SJCRH30 (cell line): ENCODE measurements at places on chromosomes 2 and 18. TPM values are rescaled to one million over a fixed set of nuclear protein-coding genes. Genes with fewer than 3 reads are reported as not detected.

GRCh38 chr2:136211701-136212100 is 93.8 kb upstream of the CXCR4 start:
- no peak for DNase-seq

- peak; percentile 82 for DNase-seq
These were observed 43.7 kb upstream of the IGFBP5 start for GRCh38 chr2:216739035-216739434.

DNA sequence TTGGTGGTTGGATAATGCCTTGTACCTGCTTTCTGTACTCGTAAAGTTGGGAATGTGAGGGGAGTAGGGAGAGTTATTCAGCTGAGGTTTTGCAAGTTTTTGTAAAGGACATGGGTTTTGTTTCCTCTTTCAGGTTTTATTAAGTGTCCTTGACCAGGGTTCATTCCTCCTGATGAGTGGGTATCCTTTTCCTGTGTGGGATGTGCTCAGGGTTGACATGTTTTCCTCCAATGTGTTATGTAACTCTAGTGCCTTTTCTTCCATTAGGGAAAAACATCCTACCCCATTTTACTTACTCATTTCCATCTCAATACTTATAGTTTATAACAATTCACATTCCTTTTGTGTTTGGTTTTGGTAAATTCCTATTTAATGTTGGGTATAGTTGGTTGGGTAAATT is 48.4 kb downstream of the OTX1 start:
- no peak for DNase-seq

GRCh38 chr2:188600536-188601210 is 309.0 kb downstream of the GULP1 start:
- peak; percentile 90 for DNase-seq

DNA sequence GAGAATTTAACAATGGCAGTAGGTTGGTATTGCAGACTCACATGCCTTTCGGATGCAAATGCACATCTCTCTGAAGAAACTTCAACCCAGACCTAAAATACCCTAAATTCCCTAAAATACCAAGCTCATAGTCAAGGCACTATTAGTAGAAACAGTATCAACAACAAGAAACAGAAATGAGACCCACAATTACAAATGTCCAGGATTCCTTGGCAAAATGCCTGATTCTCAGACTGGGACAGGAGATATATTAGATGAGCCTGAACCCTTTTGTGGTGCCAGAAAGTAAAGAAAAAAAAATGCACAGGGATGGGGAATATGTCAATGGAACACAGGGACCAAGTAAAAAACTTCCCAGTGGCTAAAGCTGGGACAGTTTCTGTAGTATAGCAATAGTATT is 77.2 kb downstream of the NAT8 start:
- DNase-seq = no peak

DNA sequence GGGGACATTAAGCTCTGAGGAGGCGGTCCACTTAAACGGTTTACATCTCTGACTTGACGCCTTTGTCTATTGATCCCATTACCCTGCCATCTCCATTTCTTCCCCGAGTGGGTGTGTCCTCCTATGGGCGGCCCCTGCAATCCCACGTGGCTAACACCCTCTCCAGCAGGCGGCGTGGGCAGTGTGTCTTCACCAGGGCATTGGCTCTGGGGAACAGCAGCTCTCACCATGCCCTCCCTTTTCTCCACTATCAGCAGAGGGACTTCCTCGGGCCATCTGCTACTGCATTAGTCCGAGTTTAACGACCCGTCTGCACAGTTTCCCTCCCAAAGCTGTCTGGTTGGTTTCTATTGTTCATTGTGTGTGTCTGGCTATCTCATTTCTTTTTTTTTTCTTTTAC is 511.9 kb upstream of the NRP2 start:
- no peak for DNase-seq

The NMUR1 gene
- total RNA-seq = not detected in 2 replicates

- DNase-seq = no peak
These were observed 21.9 kb downstream of the CAB39 start for GRCh38 chr2:230734247-230735175.

DNA sequence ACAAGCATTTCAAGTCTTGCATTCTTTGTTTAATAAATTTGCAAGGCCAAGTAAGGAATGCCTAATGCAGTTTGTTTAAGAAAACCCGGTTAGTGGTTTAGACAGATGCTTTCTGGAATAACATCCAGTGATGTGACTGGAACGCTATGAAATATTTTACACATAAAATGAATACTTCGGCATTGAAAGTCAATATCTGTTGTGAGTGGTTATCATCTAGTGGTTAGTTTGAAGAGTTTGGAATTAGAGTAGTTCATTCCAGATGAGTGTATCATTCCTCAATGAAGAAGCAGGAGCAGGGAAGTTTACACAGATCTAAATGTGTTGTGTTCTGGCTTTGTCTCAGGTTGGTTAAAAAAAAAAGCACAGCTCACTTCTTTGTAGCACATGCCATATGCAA is 608.0 kb upstream of the PIK3C3 start:
- no peak for DNase-seq

The FBXO36 gene
- 0.08 and 0.13 TPM in 2 replicates for total RNA-seq

DNA sequence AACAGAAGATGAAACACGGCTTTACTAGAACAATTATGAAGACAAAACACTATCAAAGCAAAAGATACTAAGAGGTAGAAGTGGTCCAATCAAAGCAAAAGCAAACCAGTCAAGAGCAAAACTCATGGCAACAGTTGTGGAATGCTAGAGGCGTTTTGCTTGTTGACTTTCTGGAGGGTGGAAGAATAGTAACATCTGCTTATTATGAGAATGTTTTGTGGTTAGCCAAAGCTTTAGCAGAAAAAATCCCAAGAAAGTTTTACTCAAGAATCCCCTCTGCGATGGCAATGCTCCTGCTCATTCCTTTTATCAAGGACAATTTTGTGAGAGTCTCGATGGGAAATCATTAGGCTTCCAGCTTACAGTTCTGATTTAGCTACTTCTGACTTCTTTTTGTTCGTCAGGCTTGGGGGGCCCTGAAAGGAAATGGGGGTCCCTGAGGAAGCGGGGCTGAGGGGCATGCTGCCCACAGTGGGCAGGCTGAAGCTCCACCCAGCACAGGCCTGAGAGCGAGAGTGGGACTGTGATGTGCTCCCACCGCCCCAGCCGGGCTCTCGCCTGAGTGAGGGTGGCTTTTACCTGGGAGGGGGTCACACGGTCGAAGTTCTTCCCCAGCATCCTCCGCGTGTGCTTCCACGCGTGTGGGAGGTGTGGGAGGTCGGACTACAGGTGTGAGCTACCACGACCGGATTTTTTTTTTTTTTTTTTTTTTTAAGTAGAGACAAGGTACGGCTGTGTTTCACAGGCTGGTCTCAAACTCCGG is 49.0 kb upstream of the MC4R start:
- no peak for DNase-seq

GRCh38 chr18:69866212-69866611 is 81.5 kb downstream of the CD226 start:
- no peak for DNase-seq

The KIDINS220 gene
- 43.6 and 53.4 TPM in 2 replicates for total RNA-seq

GRCh38 chr2:196783431-196784094 is 15.9 kb downstream of the GTF3C3 start:
- DNase-seq = no peak

The CCDC74A gene
- total RNA-seq = 0.13 TPM in 1 of 2 replicates, not detected in the other

DNA sequence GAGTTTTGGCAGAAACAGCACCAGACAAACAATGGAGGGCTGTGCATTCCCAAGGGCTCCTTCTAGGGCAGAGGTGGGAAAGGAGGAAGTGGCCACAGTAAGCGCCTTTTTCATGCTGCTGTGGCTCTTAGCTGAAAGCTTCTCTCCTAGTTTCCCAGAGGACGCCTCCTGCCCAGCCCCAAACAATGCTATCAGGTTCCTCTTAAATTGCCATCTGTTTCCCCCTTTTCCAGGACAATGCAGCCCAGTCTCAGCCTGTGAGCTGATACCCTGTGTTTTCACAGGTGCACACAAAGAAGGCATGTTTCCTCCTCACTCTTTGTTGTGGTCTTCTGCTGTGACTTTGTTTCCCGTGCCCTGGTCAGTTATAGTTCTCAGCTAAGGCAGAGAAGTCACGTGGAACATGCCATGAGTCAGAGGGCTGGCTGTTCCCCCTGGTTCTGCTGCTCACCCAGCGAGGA is 5.4 kb upstream of the FAM124B start:
- no peak for DNase-seq

- no peak for DNase-seq
These were observed 634.3 kb upstream of the SOX11 start for GRCh38 chr2:5057891-5058351.

The ATP9B gene
- 10.0 and 12.5 TPM in 2 replicates for total RNA-seq

DNA sequence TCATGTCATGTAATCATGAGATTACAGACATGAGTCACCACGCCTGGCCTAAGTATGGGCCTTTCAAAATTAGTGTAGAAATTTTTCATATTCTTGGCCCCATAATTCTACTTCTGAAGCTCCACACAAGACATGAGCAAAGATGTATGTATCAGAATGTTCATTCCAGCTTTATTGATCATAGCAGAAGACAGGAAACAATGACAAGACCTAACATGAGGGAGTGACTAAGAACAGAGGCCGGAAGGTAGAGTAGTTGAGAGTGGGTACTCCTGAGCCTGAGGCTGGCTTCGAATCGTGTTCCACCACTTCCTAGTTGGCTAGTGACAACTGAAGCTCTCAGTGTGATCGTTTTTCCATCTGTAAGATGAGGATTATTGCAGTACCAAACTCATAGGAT is 89.3 kb downstream of the ARMC9 start:
- DNase-seq = no peak

GRCh38 chr2:184685999-184686841 is 87.9 kb downstream of the ZNF804A start:
- no peak for DNase-seq

GRCh38 chr2:217412277-217412676 is 552.4 kb upstream of the TNP1 start:
- no peak for DNase-seq

- DNase-seq = peak; percentile 64
These were observed 440.4 kb upstream of the MAP2 start for GRCh38 chr2:208983486-208983885.

- no peak for DNase-seq
These were observed 267.3 kb downstream of the MTX2 start for GRCh38 chr2:176536439-176537133.

- DNase-seq = peak; percentile 79
These were observed 199.3 kb upstream of the EPAS1 start for GRCh38 chr2:46097714-46098480.

DNA sequence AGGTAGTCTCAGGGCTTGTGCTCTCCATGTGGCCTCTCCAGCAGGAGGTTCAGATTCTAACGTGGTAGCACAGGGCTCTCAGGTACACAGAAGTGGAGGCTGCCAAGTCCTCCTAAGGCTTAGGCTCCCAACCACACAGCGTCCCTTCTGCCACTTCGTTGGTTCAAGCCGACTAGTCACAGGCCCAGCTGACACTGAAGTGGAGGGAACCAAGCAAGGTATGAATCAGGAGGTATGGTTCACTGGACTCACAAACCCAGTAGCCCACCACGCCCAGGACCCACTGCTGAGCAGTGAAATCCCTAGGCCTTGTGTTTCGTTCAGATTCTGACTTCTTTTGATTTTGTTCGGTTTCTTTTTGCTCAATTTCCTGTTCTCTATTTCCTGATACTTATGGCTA is 46.0 kb upstream of the SEC11C start:
- no peak for DNase-seq

GRCh38 chr18:24987303-24988252 is 364.4 kb downstream of the ZNF521 start:
- DNase-seq = peak; percentile 85

The USP14 gene
- total RNA-seq = 23.1 and 24.9 TPM in 2 replicates

The MAP4K3 gene
- total RNA-seq = 44.4 and 66.7 TPM in 2 replicates

GRCh38 chr2:150485114-150485870 is 2.2 kb downstream of the RND3 start:
- peak; percentile 57 for DNase-seq

The MROH2A gene
- not detected in 2 replicates for total RNA-seq

DNA sequence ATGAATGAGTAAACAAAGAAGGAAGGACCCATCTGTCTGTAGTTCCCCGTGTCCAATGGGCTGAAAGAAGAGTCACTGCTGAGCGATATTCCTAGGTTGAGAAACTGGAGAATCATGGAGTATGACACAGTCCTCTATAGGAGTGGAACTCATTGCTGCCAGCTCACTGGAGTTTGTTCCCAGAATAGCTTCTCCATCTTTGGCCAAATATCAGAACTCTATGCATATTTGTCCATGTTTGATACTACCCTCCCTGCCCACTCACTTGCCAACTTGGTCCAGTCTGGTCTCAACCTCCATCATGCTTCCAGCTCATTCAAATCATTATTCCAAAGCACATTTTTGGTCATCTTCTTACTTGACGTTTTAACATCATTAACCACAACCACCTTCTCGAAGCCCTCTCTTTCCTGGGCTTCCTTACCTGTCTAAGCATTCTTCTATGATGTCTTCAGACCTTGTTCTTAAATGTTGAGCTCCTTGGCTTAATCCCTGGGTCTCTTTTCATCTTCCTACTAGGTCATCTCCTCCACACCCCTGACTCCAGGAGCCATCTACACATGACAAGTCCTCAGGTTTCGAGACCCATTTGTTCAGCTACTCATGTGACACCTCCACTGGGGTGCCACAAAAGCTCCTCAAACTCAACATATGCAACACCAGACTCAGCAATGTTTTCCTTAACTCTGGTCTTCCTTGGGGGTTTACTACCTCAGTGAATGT is 221.6 kb downstream of the MYCN start:
- DNase-seq = no peak

The PLGLB1 gene
- total RNA-seq = 0.81 and 1.0 TPM in 2 replicates

- DNase-seq = no peak
These were observed 13.5 kb upstream of the DOK6 start for GRCh38 chr18:69387186-69387585.

The MYCN gene
- total RNA-seq = 185 and 190 TPM in 2 replicates

DNA sequence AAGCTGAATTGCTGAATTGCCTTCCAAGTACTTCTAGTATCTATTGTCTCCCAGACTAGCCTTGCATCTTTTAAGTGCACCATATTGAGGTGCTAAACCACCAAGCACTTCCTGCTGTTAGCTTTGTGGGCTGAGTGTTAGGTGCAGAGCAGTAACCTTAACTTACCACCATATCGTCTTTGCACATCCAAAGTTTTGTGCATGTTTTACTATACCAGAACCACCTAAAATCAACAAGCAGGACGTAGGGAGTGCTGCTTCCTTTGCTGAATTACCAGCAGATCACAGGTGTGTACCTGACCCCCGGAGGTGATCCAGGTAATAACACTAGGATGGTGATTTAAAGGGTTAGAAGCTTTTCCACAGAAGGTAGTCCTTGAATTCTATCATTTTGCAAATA is 359.9 kb upstream of the HNRNPA3 start:
- no peak for DNase-seq

The CCDC85A gene
- not detected in 2 replicates for total RNA-seq

- no peak for DNase-seq
These were observed 110.6 kb upstream of the ACVR1 start for GRCh38 chr2:157986761-157987160.

DNA sequence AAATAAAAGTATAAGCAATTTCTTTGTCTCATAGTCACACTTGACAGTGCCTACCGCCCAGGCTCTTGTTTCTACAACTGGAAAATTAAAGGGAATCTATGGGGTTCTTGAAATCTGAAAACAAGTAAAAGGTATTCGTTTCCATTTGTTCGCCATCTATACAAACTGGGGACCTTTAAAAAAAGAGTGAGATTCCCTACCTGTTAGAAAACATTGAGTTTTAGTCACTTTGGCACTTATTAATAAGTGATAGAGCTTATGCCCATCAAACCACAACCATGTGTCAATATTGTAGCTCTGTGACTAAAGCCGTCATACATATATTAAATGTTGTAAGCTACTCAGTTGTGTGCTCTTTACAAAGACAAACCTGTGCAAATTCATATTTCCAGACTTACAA is 13.2 kb downstream of the FN1 start:
- no peak for DNase-seq
